ENCODE measurements at places on chromosomes 6 and 20.

GRCh38 chr6:150382171-150382570 lies 13.4 kb downstream of the IYD start:
- H3K36me3 ChIP-seq, result no peaks in the 10 kb centered on the region
- no peak overlapping the region for H3K27ac ChIP-seq
- no peak for DNase-seq
- no peak overlapping the region for H3K4me3 ChIP-seq
- H3K4me1 ChIP-seq, result no peaks in the 10 kb centered on the region

DNA sequence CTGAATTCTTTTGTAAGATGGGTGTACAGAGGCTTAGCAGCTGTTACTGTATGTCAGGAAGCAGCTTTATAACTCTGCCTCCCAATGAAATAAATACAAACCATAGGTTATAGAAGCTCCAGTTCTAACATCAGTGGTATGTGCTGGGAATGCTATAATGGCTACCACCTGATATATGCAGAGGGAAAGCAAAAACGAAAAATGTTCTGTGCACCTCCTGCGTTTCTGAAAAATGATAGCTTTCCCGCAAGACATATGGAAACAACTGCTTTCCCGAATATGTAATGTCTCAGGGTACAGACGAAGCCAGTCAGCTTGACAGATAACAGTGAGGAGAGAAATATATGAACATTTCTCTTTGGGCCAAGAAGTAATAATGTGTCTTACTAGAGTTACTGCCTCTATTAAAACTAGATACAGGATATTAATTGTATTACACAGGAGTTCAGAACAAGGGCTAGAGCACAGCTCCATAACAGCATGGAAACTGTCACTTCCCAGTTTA lies 517.0 kb upstream of the NRSN1 start:
- H3K4me1 ChIP-seq, result no peaks in the 10 kb centered on the region
- no peaks in the 10 kb centered on the region for H3K36me3 ChIP-seq
- no peak for DNase-seq
- no peaks in the 10 kb centered on the region for H3K27me3 ChIP-seq

GRCh38 chr6:139743664-139744437 lies 369.4 kb upstream of the CITED2 start:
- no peaks in the 10 kb centered on the region for H3K36me3 ChIP-seq
- H3K4me3 ChIP-seq, result no peak overlapping the region
- no peaks in the 10 kb centered on the region for H3K27me3 ChIP-seq
- no peak overlapping the region for H3K27ac ChIP-seq
- H3K4me1 ChIP-seq, result no peaks in the 10 kb centered on the region

DNA sequence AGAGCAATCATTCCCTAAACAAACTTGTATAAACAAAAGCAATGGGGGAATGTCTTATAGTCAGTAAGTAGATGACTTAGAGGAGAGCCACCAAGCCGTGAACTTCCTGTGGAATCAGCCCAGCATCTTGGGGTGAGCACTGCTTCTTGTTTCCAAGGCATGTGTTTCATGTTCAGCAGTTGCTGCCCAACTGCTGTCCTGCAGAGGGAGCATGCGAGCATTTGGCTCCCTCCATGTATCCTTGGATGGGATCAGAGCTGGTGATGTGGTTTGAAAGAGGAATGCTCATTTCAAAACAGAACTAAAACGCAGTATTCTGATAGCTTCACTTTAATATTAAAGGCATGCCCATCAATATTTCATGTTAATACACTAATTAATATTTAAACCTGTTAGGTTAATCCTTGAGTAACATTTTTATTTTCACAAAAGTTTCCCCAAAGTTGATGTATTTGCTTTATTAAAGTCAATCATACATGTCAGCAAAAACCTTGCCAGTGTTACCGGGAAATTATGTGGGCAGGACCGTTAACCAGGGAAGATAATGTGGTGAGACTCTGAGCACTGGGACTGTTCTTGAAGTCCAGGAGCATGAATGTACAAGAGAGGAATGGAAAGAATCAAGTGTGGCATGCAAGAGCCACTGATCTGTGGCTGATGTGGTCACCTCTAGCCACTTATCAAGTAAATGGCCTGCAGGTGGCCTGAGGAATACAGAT lies 172.1 kb upstream of the GGTLC1 start:
- H3K4me1 ChIP-seq, result peaks cover 4% of the 10 kb centered on the region
- no peaks in the 10 kb centered on the region for H3K36me3 ChIP-seq
- no peak for DNase-seq
- H3K27me3 ChIP-seq, result no peaks in the 10 kb centered on the region
- H3K27ac ChIP-seq, result no peak overlapping the region

DNA sequence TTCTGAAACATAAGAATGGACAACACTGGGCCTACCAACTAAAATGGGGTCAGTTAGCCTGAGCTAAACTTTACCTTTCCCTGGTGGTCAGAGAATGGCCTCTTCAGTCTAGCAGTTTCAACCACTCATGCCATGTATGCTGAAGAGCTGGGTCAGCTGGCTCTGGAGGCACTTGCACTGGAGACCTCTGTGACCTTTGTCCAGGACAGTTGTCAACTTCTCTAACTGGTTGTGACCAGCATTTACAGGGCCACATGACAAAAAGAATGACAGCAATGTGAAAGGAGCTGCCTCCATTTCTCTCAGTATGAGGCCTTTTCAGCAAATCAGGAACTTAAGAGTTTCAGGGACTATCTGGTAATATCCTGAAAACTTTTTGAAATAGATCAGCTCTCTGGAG lies 59.9 kb upstream of the TMEM30A start:
- no peaks in the 10 kb centered on the region for H3K4me1 ChIP-seq
- no peaks in the 10 kb centered on the region for H3K36me3 ChIP-seq
- no peak overlapping the region for H3K4me3 ChIP-seq
- DNase-seq, result no peak
- H3K27ac ChIP-seq, result no peak overlapping the region
- peaks cover 2% of the 10 kb centered on the region for H3K27me3 ChIP-seq

DNA sequence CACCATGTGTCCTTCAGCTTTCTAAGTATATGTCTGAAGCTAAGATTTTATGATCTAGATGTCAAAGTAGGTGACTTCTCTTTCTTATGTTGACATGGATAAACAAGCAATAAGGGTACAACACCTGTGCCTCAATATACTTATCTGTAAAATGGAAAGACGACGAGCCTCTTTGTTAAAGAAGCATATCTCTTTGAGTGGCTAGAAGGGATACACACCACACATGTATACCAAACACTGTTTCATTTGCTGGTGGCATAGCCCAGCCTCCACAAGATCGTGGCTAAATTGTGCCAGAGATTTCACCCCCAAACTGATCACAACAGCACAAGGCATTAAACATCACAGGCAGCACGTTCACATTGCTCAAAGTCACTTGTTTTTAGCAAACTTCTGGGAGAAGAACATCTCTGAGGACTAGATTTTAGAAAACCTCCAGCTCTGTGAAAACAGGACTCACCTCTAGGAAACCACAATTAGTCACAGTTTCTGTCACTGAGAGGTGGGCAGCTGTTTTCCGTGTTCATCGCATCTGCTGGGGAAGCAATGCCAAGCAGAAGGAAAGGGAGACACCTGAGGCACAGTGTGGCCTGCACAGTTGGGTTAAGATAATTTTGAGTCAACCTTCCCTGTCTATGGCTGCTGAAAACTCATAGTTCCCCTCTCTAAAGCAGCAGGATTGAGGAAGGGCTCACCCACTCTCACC lies 263.0 kb upstream of the PLCB4 start:
- no peaks in the 10 kb centered on the region for H3K36me3 ChIP-seq
- DNase-seq, result no peak
- H3K27ac ChIP-seq, result no peak overlapping the region
- no peaks in the 10 kb centered on the region for H3K4me1 ChIP-seq
- H3K4me3 ChIP-seq, result no peak overlapping the region

GRCh38 chr20:57473246-57474048 lies 51.5 kb downstream of the CTCFL start:
- H3K27ac ChIP-seq, result no peak overlapping the region
- no peaks in the 10 kb centered on the region for H3K36me3 ChIP-seq
- DNase-seq, result peak; percentile 49
- peaks cover 37% of the 10 kb centered on the region for H3K4me1 ChIP-seq
- H3K4me3 ChIP-seq, result no peak overlapping the region
- H3K27me3 ChIP-seq, result no peaks in the 10 kb centered on the region

DNA sequence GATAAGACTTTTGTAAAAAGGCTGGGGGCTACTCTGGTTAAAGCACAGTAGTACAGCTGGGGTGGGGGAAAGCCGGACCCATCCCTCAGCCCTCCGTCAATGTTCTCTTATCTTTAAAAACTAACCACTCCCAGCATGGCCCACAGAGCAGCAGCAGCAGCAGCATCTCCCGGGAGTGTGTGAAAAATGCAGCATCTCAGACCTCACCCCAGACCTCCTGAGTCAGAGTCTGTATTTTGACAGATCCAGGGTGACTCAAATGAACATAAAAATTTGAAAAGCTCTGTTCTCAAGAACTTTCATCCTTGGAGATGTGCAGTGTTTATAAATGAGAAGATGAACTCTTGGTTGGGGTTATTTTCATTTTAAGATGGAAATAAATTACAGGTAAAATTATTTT lies 277.7 kb upstream of the ECI2 start:
- H3K4me3 ChIP-seq, result no peak overlapping the region
- H3K27me3 ChIP-seq, result peaks cover 2% of the 10 kb centered on the region
- no peaks in the 10 kb centered on the region for H3K36me3 ChIP-seq
- H3K27ac ChIP-seq, result no peak overlapping the region
- H3K4me1 ChIP-seq, result no peaks in the 10 kb centered on the region

DNA sequence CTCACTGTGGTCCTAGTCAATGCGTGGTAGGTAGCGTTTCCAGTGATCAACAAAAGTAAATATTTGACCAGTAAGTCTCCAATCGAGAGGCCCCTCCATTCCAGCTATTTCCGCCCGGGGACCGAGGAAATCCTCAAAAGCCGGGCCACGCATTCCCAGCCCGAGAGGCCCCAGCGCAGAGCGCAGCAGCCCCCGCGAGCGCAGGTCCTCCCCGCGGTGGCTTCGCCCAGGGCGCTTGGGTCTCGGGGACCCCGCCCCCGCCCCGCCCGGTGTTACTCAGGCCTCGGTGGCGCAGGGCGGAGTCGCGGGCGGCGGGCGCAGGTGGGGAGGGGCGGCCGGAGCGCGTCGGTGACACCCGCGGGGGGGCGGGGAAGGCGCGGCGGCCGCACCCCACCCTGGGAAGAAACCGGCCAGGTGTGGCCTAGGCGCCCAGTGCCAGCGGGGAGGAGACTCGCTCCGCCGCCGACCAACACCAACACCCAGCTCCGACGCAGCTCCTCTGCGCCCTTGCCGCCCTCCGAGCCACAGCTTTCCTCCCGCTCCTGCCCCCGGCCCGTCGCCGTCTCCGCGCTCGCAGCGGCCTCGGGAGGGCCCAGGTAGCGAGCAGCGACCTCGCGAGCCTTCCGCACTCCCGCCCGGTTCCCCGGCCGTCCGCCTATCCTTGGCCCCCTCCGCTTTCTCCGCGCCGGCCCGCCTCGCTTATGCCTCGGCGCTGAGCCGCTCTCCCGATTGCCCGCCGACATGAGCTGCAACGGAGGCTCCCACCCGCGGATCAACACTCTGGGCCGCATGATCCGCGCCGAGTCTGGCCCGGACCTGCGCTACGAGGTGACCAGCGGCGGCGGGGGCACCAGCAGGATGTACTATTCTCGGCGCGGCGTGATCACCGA lies at the start of gene DSP:
TSS of gene DSP (plus strand) at position 497 of the 890 bp plus-strand sequence. CDS start at position 742, 245 bp downstream.
- DNase-seq, result no peak
- H3K4me3 ChIP-seq, result peak within 1 kb of the TSS; percentile 69
- H3K27me3 ChIP-seq, result peaks cover 49% of the 10 kb centered on the region
- no peaks in the 10 kb centered on the region for H3K36me3 ChIP-seq
- H3K27ac ChIP-seq, result no peak within 1 kb of the TSS

DNA sequence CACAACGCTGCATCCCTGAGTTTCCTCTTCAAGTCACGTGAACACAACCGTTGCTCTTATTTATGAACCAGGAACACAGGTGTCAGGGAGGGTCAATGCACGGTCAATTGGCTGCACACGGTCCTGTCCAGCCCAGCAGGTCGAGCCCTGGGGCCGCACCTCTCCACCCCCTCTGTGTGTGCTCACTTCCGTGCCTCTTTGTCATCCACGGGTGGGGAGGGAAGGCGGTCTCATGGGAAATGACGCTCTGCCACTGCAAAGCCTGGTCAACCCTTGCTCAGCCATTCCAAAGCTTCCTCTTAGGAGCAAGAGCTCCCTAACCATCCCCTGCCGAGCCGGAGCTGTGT lies 38.7 kb downstream of the DACT2 start:
- no peak overlapping the region for H3K4me3 ChIP-seq
- H3K27ac ChIP-seq, result no peak overlapping the region
- H3K27me3 ChIP-seq, result no peaks in the 10 kb centered on the region
- no peaks in the 10 kb centered on the region for H3K36me3 ChIP-seq

DNA sequence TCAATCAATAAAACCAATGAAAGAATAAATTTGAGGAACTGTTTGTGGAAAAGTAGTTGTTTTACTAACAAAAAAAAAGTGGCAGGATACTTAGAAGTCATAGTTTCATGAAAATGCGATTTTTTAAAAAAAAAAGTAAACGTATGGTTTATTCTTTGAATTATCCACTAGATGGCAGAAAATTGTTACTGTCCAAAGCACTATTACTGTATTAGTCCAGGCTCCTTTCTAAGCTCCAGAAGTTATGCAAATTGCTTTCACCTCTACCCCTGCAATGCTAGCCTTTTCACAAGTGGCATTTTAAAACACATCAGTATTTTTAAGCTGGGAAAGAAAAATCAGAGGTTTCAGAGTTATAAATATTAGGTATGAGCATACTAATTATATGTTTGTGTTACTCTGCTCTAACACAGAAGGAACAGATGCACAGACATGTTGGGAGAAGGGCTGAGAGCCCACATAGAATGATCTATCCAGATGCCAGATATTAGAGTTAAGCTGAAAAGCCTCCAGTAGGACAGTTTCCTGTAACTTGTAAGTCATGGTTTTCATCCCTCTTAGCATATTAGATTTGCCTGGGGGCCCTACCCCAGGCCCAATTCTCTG lies 63.9 kb downstream of the FHL5 start:
- DNase-seq, result no peak
- H3K4me3 ChIP-seq, result no peak overlapping the region
- H3K4me1 ChIP-seq, result no peaks in the 10 kb centered on the region
- no peaks in the 10 kb centered on the region for H3K36me3 ChIP-seq

GRCh38 chr6:36888654-36889481 lies 3.1 kb downstream of the C6orf89 start:
- H3K27me3 ChIP-seq, result no peaks in the 10 kb centered on the region
- peaks cover 11% of the 10 kb centered on the region for H3K4me1 ChIP-seq
- peaks cover 12% of the 10 kb centered on the region for H3K36me3 ChIP-seq
- no peak overlapping the region for H3K27ac ChIP-seq

- no peak overlapping the region for H3K27ac ChIP-seq
- H3K4me1 ChIP-seq, result no peaks in the 10 kb centered on the region
- no peaks in the 10 kb centered on the region for H3K27me3 ChIP-seq
- H3K4me3 ChIP-seq, result no peak overlapping the region
- no peak for DNase-seq
Observed at GRCh38 chr6:110232450-110232849, 52.2 kb downstream of the CDC40 start.
